ENCODE measurements at places on chromosomes 2 and 18.
A peak's percentile ranks its signal among the peaks of the same experiment; 100 is the strongest.

GRCh38 chr2:1341404-1342120 lies 71.7 kb upstream of the TPO start:
- no peak for DNase-seq

GRCh38 chr2:68222287-68222686 lies 30.0 kb downstream of the PPP3R1 start:
- DNase-seq, result no peak

DNA sequence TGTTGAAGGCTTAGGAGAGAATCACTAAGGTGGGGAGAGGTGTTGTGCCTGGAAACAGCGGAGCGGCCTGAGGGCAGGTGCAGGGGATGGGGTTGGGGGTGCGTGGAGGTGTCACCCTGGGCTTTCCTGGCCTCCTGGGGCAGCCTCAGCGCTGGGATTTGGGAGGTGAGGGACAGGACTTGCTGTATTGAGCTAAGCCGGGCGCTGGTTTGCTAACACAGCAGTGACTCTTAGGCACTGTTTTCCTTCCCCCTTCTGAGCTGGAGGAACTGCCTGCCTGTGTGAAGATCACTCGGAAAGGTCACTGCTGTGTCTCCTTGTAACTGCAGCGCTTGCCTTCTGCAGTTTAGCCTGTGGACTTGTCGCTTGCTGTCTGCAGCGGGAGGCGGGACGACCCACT lies 21.2 kb downstream of the PRELID3A start:
- DNase-seq, result no peak

GRCh38 chr2:120558847-120559246 lies 176.8 kb upstream of the GLI2 start:
- DNase-seq, result no peak

- DNase-seq, result no peak
These were observed 69.8 kb downstream of the ANKRD12 start for GRCh38 chr18:9206421-9206820.

DNA sequence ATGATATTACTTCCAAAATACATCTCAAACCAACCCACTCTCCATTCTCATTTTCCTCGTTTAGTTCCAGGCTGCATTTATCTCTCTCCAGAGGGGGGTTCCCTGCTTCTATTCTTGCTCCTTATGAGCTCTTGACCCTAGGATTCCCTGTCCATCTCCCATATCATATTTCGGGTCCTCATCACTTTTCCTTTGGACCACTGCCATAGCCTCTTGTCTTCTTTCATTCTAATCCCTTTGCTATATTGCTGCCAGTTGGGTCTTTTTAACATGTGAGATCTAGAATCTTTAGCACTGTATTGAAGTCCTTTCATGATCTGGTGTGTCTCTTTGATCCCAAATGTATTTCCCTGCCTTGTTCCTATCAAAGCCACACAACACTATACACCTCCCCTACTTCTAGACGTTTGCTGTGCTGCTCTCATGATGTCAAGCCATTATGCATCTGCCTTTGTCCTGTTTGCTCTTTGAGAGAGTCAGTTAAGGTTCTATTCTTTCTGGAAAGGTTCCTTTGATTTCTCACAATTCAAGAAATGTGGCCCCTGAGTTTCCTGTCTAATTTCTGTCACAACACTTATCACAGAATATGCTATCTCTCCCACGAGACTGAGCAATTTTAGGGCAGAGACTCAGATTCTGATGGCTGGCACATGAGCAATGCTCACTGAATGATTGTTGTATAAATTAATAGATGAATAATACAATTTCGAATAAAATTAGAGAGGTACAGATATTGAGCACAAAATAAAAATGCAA lies 43.2 kb upstream of the SESTD1 start:
- no peak for DNase-seq

DNA sequence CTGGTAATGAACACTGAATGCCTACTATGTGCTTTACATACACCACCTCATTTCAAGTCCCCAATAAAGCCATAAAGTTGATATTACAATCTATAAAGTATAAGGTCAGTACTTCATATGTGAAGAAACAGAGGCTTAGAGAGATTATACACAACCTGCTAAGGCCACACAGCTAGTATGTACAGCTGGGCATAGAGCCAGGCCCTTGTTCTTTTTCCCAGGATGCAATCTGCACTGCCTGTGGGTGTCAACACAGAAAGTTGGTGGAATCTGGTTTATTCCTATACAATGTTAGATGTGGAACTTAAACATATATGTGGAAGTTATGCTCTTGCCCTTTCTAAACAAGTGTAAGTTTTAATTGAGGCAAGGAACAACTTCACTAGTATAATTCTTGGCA lies 32.8 kb downstream of the INSIG2 start:
- DNase-seq, result no peak

DNA sequence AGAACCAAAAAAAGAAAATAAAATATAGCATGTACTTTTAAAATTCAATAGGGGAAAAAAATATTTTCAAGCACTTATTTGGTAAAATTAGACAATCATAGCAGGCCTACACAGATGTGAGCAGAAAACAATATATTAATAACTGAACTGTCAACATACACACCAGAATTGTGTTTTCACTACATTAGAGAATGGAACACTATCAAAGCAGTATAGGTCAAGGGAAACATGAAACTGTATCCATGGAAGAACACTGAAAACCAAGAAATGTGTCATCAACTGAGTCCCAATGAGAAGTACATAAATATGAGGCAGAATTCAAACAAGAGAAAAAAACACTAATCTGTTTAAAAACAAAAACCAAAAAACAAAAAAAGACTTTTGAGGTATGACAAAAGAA lies 132.4 kb downstream of the USP34 start:
- DNase-seq, result no peak

- DNase-seq, result no peak
These were observed 6.6 kb downstream of the DSG3 start for GRCh38 chr18:31454066-31454708.

DNA sequence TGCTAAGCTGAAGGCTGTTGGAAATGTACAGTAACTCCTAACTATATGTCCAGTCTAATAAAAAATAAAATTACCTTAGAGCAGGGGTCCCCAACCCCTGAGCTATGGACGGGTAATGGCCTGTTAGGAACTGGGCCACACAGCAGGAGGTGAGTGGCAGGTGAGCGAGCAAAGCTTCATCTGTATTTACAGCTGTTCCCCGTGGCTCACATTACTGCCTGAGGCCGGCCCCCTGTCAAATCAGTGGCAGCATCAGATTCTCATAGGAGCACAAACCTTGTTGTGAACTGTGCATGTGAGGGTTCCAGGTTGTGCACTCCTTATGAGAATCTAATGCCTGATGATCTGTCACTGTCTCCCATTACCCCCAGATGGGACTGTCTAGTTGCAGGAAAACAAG lies 73.1 kb upstream of the CXCR4 start:
- no peak for DNase-seq

GRCh38 chr2:166568409-166568808 lies 74.4 kb upstream of the SCN7A start:
- no peak for DNase-seq

DNA sequence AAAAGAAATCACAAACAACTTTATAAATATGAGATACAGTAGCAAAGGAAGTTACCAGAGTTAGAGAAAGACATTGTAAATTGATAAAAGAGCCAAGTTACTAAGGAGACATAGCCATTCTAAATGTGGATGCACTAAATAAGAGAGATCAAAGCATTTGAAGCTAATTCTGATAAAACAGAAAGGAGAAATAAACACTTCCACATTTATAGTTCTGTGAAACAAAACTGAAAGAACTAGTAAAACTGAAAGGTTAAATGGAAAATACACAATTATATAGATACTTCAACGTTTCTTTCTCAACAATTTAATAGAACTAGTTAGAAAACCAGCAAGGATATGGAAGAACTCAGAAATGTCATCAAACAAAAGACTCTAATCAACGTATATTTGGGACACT lies 309.0 kb upstream of the CDH2 start:
- no peak for DNase-seq

DNA sequence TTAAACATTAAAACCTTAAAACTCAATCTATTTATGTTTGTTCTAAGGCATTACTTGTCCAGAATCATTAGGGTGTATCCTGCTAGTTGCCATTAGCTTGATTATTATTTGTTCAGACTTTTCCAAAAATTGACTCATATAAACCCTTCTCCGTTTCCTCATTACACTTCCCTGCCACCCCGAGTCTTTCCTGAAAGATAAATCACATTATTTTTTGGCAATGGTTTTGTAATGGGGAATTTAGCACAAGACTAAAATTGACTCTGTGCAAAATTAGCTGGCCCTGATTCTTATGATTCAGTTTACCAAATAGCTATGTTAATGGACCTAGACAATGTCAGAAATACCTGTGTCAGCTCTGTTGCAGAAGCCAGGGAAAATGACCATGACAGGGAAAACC lies 112.2 kb upstream of the NT5C1B start:
- DNase-seq, result no peak

- no peak for DNase-seq
These were observed 23.2 kb downstream of the DOCK10 start for GRCh38 chr2:225019105-225019504.

- no peak for DNase-seq
These were observed 282.0 kb upstream of the RND3 start for GRCh38 chr2:150769421-150769820.

DNA sequence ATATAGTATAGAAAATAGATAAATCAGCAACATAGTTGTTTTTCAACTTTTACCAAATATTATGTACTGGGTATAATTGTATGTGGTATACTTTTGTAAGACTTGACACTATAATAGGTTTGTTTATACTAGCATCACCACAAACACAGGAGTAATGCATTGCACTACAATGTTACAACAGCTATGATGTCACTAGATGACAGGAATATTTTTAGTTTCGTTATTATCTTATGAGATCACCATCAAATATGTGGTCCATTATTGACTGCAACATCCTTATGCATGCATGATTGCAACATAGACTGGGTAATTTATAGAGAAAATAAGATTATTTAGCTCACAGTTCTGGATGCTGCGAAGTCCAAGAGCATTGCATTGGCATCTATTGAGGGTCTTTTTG lies 678.4 kb upstream of the ZNF804A start:
- no peak for DNase-seq

GRCh38 chr2:36407413-36407812 lies 51.8 kb downstream of the CRIM1 start:
- no peak for DNase-seq

- no peak for DNase-seq
These were observed 461.9 kb upstream of the CDH7 start for GRCh38 chr18:65288908-65289307.

DNA sequence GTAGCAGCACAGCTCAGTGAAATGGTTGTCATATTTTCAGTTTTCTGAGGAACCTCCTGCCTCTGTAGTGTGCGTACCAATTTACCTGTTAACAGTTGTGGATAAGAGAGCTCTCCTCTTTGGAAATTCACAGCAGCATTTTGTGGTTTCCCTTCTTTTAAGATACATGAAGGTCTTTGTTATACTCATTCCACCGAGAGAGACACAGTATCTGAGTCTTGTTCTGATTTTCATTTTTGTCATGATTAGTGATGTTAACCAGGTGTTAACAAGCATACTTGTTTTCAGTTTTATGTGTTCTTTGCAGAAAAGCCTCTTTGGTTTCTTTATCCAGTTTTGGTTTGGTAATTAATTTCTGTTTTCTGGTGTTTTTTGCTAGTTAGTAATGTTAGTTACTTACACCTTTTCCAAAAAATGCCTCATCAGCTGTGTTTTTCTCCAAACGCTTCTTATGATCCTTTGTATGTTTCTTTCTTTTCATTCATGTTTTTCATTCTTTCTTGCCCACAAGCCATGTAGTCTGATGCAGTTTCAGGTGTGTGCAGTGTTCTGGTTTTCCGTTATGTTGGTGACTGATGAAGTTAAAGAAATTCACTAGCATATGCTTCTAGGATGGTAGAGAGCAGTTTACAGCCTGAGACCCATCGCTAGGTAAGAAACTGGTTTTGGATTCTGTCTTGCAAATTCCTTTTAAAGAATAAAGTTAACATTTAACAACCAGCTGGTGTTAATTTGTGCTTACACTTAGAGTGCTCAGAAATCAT lies 30.1 kb downstream of the CCDC74A start:
- no peak for DNase-seq

GRCh38 chr2:65654496-65654895 lies 222.1 kb upstream of the SPRED2 start:
- DNase-seq, result no peak

GRCh38 chr2:118055512-118056164 lies 32.6 kb upstream of the INSIG2 start:
- DNase-seq, result peak; percentile 12

GRCh38 chr2:48792030-48792429 lies 36.5 kb upstream of the LHCGR start:
- DNase-seq, result no peak

GRCh38 chr2:72561621-72562318 lies 264.1 kb downstream of the EXOC6B start:
- no peak for DNase-seq

DNA sequence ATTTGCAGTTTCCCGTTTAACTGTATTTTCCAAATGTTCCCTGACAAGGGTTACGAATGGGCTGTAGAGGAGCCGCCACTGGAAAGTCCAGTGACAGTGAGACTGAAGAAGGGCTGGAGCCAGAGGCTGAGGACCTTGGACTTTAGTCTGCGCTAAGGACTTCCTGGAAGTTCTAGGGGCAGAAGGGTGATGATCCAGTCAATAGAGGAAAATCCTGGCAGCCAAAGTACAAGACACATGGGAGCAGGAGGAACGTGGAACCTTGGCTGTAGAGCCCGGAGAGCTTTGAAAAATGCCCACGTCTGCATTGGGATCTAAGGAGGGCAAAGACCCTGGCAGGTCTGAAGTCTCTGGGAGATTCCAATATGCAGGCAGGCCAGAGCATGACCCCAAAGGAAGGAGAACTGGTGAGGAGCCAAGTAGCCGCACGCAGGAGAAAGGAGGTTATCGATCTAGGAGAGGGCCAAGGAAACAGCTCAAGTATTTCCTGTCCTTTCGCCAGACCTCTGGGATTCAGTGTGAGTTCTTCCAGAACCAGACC lies 28.5 kb downstream of the MBP start:
- no peak for DNase-seq

DNA sequence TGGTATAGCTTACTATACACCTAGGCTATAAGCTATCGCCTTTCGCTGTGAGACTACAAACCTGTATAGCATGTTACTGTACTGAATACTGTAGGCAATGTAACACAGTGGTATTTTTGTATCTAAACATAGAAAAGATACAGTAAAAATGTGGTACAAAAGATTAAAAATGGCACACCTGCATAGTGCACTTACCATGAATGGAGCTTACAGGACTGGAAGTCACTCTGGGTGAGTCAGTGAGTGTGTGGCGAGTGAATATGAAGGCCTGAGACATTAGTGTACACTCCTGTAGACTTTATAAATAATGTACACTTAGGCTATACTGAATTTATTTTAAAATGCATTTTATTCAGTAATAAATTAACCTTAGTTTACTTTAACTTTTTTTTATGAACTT lies 258.2 kb upstream of the SP5 start:
- DNase-seq, result no peak

DNA sequence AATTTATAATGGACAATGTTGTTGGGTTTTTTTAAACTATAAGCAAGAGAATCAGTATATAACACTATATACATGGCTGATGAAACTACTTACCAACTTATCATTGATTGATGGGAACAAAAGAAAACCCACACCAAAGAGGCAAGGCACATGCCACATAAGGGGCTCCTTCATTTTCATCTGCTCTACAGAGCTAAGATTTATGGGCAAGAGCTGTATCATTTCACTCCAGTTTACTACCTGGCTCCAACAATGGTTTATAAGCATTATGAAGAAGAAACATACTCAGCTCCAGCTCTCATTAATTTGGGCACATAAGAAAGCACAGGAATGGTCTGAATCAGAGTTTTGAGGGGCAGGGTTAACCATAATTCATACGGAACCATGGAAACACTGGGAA lies 283.3 kb downstream of the AGPS start:
- DNase-seq, result no peak

Measured in CD4-positive, alpha-beta T cell treated with Interleukin-1 beta for 1 hour (primary cell).